ENCODE measurements at places on chromosomes 11 and 22. TPM values are rescaled to one million over a fixed set of nuclear protein-coding genes. Genes with fewer than 3 reads are reported as not detected.

DNA sequence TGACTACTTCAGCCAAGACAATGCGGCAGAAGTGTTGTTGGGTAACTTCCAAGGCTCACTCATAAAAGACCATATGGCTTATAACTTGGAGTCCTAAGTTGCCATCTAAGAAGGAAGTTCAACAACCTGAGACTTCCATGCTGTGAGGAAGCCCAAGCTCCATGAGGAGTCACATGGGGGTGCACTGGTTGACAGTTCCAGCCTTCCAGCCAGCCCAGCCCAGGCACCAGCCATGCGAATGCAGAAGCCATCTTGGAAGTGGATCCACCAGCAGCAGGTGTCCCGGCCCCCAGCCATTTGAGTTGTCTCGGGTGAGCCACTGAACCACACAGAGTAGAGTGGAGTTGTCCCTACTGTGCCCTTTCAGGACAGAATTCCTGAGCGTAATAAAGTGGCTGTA lies 32.8 kb upstream of the WNT7B start:
- no peak for DNase-seq

GRCh38 chr11:74819400-74819799 lies 70.8 kb downstream of the RNF169 start:
- no peak for DNase-seq

DNA sequence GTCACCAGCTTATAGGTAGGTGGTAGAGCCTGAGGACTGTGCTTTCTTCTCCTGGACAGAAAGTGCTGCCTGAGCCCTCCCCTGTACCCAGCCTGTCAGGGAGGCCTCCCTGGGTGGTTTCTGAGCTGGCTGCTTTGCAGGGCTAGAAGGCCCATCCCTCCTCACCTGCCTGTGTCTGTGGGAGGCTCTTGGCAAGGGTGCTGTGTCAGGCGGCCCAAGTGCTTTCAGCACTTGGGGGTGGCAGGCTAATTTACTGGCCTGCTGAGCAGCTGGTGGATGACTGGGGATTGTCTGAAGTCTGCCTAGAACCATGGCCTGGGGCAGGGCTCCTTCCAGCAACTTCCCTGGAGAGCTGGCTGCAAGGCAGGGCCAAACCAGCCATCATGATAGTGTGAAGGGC lies 139.0 kb upstream of the NAV2 start:
- DNase-seq: no peak

Gene IRF7
- total RNA-seq: 26.7 TPM

Gene ATM
- 26.8 TPM for total RNA-seq

Gene YPEL4
- total RNA-seq: not detected

Gene CSRP3
- total RNA-seq: not detected

Data from activated T-cell treated with anti-CD3 and anti-CD28 coated beads, Interleukin-2, amount 50 U/mL, for 4 hours (primary cell).